ENCODE measurements at places on chromosomes 4 and X. TPM values are rescaled to one million over a fixed set of nuclear protein-coding genes. Genes with fewer than 3 reads are reported as not detected.

DNA sequence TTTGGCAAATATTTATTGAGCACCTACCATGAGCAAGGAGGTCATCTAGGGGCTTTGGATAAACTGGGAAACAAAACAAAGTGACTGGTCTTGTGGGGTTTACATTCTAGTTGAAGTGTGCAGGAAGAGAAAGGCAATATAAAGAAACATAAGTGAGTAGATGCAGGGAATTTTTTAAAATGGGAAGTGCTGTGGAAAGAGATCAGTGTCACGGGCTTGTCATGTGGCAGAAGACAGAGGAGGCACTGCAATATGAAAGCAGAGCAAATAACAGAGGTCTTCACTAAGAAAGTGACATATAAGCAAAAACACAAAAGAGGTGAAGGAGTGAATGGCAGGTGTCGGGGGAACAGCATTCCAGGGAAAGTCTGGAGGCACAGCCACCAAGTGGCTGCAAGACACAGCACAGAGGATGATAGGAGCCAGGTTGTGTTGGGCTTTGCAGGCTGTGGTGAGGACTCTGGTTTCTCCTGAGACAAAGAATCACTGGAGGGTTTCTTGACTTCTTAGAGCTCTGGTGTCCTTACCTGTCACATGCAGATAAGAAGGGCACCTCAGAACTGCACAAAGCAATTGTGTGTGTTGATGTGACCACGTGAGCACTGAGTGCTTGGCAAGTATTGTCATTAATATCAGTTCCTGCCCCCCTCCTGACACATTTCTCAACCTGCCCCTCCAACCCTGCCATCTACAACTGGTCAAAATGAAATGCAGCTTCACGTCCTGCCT is 143.5 kb downstream of the TSPAN5 start:
- DNase-seq: no peak

P2RY8 gene
- 0.93 TPM for total RNA-seq

DNA sequence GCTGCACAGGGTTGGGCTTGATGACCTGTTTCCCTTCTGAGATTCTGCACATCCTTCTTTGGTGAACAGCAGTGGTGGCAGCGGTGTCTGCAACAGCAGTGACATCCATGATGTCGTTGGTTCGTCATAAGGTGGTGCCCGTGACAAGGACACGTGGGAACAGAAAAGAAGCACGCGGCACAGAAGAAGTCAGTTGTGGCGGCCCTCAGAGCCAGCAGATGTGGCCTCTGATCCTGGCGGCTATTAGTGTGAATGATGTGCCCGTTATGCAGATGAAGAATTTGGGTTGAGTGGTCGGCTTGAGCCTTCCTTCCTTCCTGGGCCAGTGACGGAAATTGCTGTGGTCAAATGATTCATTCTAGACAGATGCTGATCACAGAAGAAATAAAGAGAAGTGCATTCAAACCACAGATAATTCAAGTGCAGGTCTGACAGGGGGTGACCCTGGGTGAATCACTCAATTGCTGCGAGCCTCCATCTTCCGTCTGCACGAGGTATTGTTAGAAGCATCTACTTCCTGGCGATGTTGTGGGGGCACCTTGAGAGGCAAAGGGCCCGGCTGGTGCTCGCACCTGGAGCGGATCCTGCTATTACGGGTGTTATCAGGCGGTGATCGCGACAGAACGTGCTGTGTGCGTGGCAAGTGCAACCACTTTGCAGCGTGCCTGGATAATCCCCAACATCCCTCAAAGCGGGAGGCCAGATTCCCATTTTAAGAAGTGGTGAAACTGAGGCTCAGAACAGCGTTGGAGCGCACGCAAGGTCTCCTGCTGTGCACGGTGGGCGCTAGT is 215.2 kb upstream of the PSAPL1 start:
- no peak for DNase-seq

DNA sequence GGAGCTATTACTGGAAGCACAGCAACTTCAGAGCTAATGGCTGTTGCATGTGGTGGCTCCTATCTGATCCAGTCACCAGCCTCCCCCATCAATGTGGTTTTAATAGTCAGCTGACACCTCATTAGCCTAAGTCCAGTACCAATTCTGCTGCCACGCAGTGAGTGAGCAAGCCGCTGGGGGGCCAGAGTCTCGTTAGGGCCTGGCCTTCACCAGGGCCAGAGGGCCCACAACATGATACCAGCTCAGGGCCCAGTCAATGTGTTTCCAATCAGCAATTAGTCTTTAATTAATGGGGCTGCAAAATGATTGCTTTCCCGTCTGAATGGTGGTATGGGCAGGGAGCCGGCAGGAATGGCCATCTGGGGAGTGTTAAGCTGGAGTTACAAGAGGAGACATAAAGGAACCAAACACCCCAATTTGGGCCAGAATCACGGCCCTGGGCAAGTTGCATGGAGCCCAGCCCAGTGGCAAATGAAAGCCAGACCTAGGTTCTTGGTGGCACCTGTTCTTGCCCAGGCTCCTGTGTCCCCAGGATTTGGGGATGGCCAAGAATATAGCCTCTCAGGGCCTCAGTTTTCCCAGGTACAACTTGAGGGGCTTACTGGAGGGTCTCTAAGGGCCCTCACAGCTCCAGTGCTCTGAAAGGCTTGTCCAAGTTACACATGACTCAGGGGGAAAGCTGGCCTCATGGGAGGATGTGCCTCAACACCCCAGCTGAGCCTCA is 119.2 kb downstream of the EFNB1 start:
- DNase-seq: peak; percentile 26

- no peak for DNase-seq
Observed at GRCh38 chrX:1535241-1536041, 1.5 kb downstream of the P2RY8 start.

NAA11 gene
- total RNA-seq: not detected

- DNase-seq: no peak
Observed at GRCh38 chr4:38106311-38106710, 146.1 kb downstream of the PTTG2 start.

GRCh38 chr4:111204797-111205196 is 581.9 kb upstream of the PITX2 start:
- DNase-seq: no peak

All from right atrium auricular region (tissue), 2 donors.